Renal pelvis (tissue), 12 donors: ENCODE measurements at places on chromosomes 3 and 15. TPM values are rescaled to one million over a fixed set of nuclear protein-coding genes. Genes with fewer than 3 reads are reported as not detected.

Gene FRMD5
- polyA plus RNA-seq = 2.7 TPM

Gene TF
- polyA plus RNA-seq = 7.0 TPM

Gene CLDN11
- 171 TPM for polyA plus RNA-seq

GRCh38 chr3:1195947-1196346 is 103.1 kb downstream of the CNTN6 start:
- no peak for DNase-seq

Gene ADAMTS7
- 34.1 TPM for polyA plus RNA-seq

Gene CD200R1
- polyA plus RNA-seq = 0.64 TPM

DNA sequence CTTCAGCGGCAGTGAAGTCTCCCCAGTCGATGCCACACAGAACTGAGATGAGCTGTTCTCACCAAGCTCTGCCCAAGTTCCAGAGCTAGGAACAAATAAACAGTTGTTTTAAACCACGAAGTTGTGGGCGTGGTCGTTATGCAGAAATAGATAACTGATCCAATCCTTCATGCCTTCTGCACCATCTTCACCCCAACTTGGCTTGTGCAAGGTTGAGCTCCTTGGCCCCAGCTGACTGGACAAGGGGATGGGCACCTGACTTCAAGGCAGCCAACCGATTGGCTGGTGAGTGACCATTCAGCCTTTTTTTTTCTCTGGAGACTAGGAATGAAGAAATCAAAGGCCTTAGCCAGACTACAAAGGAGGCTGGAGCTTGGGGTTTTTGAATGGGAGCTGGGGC is 23.9 kb downstream of the LINGO1 start:
- DNase-seq = no peak

Gene EFL1
- polyA plus RNA-seq = 18.6 TPM

DNA sequence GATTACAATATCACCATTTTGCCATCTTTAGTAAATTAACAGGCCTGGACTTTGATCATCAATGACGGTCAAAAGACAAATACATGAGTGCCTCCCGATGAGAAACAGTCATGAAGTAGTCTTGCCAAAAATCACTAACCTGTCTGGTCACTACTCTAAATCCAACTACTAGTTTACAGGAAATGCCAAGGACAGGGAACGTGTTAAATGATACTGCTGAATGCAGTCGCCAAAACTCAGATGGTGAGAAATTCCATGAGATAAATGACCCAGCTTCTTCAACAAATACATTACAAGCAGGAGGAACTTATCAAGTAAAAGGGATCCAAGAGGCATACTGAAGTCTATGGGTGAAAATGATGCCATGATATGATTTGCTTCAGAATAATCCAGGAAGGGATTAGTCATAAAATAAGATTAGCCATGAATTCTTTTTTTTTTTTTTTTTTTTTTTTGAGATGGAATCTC is 35.8 kb upstream of the ATP13A3 start:
- no peak for DNase-seq

DNA sequence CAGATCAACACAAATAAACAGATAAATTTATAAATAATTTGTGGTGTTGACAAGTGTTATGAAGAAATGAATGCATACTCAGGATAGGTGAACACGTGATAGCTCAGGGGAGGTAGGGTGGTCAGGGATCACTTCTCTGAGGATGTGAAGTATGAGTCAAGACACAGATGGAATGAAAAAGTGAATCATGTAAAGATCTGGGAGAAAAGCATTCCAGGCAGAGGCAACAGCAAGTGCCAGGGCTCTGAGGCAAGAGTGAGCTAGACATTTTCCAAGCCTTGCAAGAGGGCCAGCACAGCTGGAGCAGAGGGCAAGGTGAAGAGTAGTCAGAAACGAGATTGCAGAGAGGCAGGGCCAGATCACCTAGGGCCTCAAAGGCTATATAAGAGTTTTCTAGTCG is 177.8 kb downstream of the WNT5A start:
- DNase-seq = no peak

DNA sequence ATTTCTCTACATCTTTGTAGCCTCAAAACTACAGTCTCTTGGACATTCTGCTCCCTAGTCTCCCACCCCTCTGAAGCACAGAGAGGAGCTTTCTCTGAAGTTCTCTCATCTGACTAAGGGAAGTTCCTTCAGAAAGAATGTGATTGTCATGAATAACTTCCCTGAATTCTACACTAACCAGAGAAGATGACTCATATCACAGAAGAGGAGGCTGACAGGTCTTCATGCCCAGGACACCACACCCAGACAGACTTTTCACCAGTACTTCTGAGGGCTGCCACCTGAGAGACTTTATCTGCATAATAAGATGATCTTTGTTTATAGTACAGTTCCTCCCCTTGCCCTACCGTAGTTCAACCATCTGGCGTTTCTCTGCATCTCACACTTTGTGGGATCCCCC is 52.8 kb downstream of the CDIN1 start:
- DNase-seq = no peak

Gene ZNF639
- 55.0 TPM for polyA plus RNA-seq

Gene IL12A
- polyA plus RNA-seq = 0.63 TPM
